Activated naive CD8-positive, alpha-beta T cell treated with anti-CD3 and anti-CD28 coated beads for 36 hours (primary cell): ENCODE measurements at places on chromosomes 11 and 22. TPM values are rescaled to one million over a fixed set of nuclear protein-coding genes. Genes with fewer than 3 reads are reported as not detected.

DNA sequence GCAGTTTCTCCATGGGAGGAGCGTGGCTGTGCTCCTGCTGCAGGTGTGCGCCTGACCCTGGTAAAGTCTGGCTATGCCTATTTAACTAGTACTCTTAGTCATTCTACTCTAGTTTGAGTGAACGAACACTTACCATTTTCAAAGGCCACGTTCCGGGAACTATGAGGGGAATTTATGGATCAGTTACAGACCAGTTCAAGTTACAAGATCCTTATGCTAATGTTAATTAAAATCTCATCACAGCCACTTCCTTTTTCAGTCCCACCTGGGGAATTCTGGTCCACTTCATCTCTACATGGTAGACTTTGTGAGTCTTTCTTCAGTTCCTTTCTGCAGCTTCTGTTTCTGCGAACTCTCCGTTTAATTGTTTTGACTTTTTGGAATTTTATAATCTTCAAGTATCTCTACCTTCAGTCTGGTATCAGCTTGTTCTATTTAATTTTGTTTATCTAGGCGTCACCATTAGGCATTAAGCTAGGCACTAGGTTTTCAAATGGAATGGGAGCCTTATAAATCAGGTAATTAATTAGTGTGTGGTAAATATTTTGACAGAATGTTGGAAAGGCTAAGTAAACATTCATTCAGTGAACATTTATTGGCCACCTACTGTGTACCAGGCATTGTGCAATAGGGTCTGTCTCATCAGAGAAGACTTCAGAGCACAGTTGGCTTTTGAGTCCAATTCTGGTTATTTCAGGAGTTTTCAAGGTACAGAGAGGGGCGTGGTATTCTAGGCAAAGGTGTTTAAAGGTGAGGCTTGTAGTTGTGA is 78.9 kb downstream of the GRK3 start:
- DNase-seq: no peak
- peaks cover 34% of the 10 kb centered on the region for H3K36me3 ChIP-seq
- peak overlapping the region; percentile 36 for H3K27ac ChIP-seq
- no peak overlapping the region for H3K4me3 ChIP-seq

DNA sequence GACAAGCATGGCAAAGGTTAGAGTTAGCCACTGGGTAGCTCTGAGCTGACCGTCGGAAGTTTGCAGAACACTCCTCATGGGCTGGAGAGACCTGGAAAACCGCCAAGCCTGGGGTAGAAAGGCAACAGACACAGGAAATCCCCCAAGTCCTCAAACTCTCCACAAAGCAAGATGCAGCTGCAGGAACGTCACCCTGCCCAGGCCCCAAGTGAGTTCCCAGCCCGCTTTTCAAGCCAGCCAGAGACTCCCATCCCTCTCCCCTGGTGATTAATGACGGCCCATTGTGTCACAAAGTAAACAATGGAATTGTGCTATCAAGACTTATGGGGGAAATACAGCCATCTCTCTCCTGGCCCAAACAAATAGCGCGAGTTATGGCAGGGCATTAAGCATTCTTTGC is 633.0 kb downstream of the TBC1D22A start:
- DNase-seq: no peak
- peaks cover 3% of the 10 kb centered on the region for H3K27me3 ChIP-seq
- no peaks in the 10 kb centered on the region for H3K4me1 ChIP-seq
- no peak overlapping the region for H3K4me3 ChIP-seq
- H3K36me3 ChIP-seq: no peaks in the 10 kb centered on the region

- H3K4me1 ChIP-seq: peaks cover 34% of the 10 kb centered on the region
- no peak overlapping the region for H3K4me3 ChIP-seq
- no peak overlapping the region for H3K27ac ChIP-seq
- DNase-seq: no peak
These were observed 41.7 kb downstream of the MICAL3 start for GRCh38 chr22:17982572-17983141.

DNA sequence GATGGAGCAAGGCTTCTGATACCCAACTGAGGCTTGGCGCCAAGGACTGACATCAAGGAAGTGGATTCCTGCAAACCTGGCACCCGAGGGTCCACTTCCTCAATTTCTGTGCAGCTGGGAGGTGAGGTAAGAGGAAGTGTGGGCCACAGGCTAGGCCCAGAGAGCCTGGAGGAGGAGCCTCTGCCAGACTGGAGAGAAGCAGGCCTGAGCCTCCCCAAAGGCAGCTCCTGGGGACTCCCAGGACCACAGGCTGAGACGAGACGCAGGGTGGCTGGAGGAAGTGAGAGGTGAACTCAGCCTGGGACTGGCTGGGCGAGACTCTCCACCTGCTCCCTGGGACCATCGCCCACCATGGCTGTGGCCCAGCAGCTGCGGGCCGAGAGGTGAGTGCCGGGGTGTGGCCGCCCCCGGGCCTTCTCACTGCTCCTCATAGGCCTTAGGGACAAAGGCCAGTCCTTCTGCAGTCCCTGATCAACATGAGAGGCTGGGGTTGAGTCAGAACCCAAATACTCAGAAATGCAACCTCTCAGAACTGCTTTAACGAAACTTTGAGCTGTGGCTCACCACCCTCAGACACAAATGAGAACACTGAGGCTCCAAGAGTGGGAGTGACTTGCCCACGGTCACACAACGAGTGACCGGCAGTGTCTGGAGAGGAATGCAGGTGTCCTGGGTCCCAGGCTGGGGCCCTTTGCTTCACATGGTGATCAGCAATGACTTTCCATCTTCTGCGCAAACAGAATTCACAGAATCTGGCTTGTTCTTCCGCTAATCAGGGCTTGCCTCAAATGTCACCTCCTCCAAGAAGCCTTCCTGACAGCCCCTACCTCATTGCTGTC is at the start of gene NCF4:
TSS of gene NCF4 (plus strand) at position 186 of the 839 bp plus-strand sequence. CDS start at position 352, 166 bp downstream.
- H3K4me1 ChIP-seq: peaks cover 20% of the 10 kb centered on the region
- DNase-seq: peak; percentile 54
- H3K36me3 ChIP-seq: no peaks in the 10 kb centered on the region
- peak within 1 kb of the TSS; percentile 36 for H3K4me3 ChIP-seq
- peak within 1 kb of the TSS; percentile 91 for H3K27ac ChIP-seq

DNA sequence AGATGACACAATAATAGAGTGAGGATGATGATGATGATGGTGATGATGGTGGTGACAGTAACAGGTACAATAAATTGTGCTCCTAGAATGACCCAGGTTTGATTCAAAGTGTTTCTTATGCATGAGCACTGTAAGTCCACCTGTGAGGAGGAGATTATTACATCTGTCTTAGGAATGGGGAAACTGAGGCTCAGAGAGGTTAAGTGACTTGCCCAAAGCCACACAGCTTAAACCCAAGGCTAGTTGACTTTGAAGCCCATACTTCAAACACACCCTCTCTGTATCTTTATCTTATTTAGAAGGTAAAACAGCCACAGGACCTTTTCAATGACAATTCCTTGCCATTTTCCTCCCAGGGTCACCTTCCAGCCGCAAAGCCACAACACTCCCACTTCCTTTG is 88.9 kb downstream of the MIAT start:
- H3K36me3 ChIP-seq: peaks cover 1% of the 10 kb centered on the region
- H3K4me1 ChIP-seq: no peaks in the 10 kb centered on the region
- H3K4me3 ChIP-seq: no peak overlapping the region
- H3K27me3 ChIP-seq: no peaks in the 10 kb centered on the region
- no peak overlapping the region for H3K27ac ChIP-seq
- DNase-seq: no peak

HMBS gene
- 42.1 TPM for total RNA-seq

ASCL2 gene
- 2.5 TPM for total RNA-seq

OTOG gene
- not detected for total RNA-seq
